Adrenal gland (tissue), 19 donors: ENCODE measurements at places on chromosomes 6 and 20.

DNA sequence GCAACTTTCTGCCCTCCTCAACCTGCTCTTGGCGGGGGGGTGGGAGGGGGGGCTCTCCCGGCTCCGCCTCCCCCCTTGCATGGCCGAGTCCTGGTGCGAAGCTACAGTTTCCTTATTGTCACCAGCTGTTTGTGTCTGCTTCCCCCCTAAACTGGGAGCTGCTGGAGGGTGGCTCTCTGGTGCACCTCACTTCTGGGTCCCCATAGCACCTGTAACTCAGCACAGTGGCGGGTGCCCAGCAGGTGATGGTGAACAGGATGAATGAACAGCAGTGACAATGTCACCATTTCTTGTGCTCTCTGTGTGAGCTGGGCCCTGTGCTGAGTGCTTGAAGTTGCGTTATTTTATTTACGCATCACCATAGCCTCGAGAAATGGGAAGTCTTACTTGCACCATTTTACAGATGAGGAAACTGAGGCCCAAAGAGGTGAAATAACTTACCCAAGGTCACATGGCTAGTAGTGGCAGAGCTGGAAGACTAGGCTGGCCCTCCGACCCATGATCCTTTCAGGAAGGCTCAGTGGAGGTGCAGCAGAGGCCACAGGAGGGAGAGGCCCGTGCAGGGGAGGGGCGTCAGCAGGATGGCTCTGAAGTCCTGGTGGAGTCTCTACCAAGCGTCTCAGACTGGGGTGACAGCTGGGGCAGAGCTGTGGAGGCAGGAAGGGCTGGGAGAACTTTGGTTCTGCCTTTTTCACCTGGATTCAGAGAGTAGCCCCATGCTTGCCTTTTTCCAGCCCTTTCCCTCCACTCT is 41.8 kb downstream of the SRC start:
- H3K4me1 ChIP-seq = peaks cover 15% of the 10 kb centered on the region
- H3K36me3 ChIP-seq = peaks cover 24% of the 10 kb centered on the region
- DNase-seq = no peak

GRCh38 chr6:108492131-108492766 is 68.5 kb upstream of the FOXO3 start:
- no peaks in the 10 kb centered on the region for H3K27me3 ChIP-seq
- no peak overlapping the region for H3K4me3 ChIP-seq
- H3K4me1 ChIP-seq = peaks cover 18% of the 10 kb centered on the region
- no peak for DNase-seq
- no peaks in the 10 kb centered on the region for H3K36me3 ChIP-seq

- H3K27ac ChIP-seq = no peak overlapping the region
- H3K27me3 ChIP-seq = no peaks in the 10 kb centered on the region
- no peaks in the 10 kb centered on the region for H3K36me3 ChIP-seq
- no peaks in the 10 kb centered on the region for H3K4me1 ChIP-seq
Measured at GRCh38 chr6:86453232-86453631, 484.1 kb upstream of the HTR1E start.

GRCh38 chr20:25281541-25281991 is 33.7 kb downstream of the PYGB start:
- no peaks in the 10 kb centered on the region for H3K27me3 ChIP-seq
- no peak overlapping the region for H3K4me3 ChIP-seq
- H3K36me3 ChIP-seq = no peaks in the 10 kb centered on the region

DNA sequence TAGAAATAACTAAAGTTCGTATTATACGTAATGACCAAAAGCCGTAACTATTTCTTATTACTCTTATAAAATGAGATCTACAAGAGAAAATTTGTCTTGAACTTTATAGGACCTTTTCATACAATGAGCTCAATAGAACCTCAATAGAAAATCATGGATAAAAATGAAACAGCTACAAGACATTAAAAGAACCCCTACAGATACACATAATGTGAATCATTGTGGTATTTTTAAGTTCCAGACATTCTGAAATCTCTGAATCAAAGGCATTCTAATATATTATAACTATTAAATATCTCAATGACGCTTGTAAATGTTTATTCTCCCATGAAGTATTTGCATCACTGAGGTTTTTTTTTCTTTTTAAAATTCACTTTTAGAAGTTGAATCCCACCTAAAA is 22.2 kb upstream of the POU3F2 start:
- no peaks in the 10 kb centered on the region for H3K27me3 ChIP-seq
- no peaks in the 10 kb centered on the region for H3K36me3 ChIP-seq
- no peak overlapping the region for H3K4me3 ChIP-seq
- DNase-seq = no peak

GRCh38 chr20:24840121-24840713 is 108.9 kb upstream of the CST7 start:
- H3K27me3 ChIP-seq = no peaks in the 10 kb centered on the region
- H3K27ac ChIP-seq = no peak overlapping the region
- H3K4me1 ChIP-seq = no peaks in the 10 kb centered on the region
- no peaks in the 10 kb centered on the region for H3K36me3 ChIP-seq
- H3K4me3 ChIP-seq = no peak overlapping the region
- no peak for DNase-seq

DNA sequence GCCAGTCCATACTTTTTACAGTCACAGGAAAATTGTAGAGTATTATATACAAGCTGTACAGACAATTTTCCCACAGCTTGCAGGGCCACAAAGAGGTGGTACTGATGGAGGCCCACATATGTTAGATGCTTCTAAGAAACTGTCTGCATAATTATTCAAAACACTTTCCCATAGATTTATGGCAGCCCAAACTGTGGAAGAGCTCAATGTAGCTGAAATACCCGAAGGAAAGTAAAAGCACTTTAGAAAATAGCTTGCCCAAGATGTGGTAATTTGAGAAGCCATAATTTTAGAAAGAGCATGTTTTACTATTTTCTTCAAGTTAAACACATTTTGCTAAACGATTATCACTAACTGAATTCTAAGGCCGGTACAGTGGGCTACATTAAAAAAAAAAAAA is 36.9 kb downstream of the GMDS start:
- no peak overlapping the region for H3K4me3 ChIP-seq
- no peaks in the 10 kb centered on the region for H3K4me1 ChIP-seq
- H3K36me3 ChIP-seq = no peaks in the 10 kb centered on the region
- no peak overlapping the region for H3K27ac ChIP-seq
- H3K27me3 ChIP-seq = no peaks in the 10 kb centered on the region

GRCh38 chr6:168130697-168131371 is 51.8 kb upstream of the FRMD1 start:
- no peaks in the 10 kb centered on the region for H3K4me1 ChIP-seq
- no peak for DNase-seq

DNA sequence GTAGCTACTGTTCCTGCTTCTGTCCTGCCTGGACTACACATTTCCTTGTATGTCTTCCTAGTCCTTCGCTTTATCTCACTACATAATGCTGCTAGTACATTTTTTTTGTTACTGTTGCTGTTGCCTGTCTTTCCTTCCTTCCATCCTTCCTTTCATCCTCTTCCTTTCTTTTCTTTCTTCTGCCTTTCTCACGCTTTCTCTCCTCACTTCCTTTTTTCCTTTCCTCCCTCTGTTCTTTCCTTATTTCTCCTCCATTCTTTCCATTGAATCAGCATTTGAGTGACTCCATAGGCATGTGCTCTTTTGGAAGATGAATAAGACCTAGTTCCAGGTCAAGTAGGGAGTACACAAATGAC is 46.3 kb downstream of the MAP3K4 start:
- H3K36me3 ChIP-seq = no peaks in the 10 kb centered on the region
- H3K4me1 ChIP-seq = peaks cover 10% of the 10 kb centered on the region
- no peak for DNase-seq
- no peak overlapping the region for H3K4me3 ChIP-seq
- H3K27me3 ChIP-seq = no peaks in the 10 kb centered on the region

GRCh38 chr6:170063431-170063830 is 227.4 kb downstream of the DLL1 start:
- H3K27me3 ChIP-seq = no peaks in the 10 kb centered on the region
- H3K4me3 ChIP-seq = no peak overlapping the region
- no peak overlapping the region for H3K27ac ChIP-seq
- H3K36me3 ChIP-seq = no peaks in the 10 kb centered on the region

DNA sequence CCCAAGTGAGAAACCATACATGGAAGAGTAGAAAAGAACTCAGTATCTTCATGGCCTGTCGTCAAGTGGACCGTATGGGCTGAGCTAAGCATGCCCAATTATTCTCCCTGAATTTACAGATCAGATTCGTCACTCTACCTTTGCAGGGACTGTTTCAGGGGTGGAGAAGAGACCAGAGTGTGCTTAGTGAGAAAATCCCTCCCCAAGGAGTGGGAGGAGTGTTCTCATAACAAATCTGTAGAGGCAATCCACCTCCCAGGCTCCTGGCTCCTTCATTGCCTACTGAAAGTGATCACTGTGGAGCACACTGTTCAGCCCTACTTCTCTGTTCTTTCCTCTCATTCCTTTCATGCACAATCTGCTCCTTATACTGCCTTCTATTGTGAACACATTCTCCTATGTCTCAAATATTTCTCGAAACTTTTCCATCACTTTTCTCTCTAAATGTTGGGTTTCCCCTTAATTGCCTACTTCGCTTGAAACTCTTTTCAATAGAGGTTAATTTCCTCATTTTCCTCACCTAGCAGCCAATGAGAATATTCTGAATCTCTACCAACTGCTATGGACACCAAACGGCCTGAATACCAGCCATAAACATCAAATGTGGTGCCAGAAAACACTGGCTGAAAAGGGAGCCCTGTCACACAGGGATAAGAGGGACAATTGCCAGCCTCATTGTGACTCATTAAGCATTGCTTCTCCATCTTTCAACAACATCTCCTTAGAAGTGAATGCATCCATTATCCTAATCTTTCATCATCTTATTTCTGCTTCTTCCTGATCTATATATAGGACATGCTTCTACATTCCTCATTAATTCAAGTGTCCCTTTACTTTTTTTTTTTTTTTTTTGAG is 398.3 kb downstream of the UTRN start:
- no peak overlapping the region for H3K4me3 ChIP-seq
- DNase-seq = no peak
- no peak overlapping the region for H3K27ac ChIP-seq
- H3K36me3 ChIP-seq = no peaks in the 10 kb centered on the region
- no peaks in the 10 kb centered on the region for H3K27me3 ChIP-seq

DNA sequence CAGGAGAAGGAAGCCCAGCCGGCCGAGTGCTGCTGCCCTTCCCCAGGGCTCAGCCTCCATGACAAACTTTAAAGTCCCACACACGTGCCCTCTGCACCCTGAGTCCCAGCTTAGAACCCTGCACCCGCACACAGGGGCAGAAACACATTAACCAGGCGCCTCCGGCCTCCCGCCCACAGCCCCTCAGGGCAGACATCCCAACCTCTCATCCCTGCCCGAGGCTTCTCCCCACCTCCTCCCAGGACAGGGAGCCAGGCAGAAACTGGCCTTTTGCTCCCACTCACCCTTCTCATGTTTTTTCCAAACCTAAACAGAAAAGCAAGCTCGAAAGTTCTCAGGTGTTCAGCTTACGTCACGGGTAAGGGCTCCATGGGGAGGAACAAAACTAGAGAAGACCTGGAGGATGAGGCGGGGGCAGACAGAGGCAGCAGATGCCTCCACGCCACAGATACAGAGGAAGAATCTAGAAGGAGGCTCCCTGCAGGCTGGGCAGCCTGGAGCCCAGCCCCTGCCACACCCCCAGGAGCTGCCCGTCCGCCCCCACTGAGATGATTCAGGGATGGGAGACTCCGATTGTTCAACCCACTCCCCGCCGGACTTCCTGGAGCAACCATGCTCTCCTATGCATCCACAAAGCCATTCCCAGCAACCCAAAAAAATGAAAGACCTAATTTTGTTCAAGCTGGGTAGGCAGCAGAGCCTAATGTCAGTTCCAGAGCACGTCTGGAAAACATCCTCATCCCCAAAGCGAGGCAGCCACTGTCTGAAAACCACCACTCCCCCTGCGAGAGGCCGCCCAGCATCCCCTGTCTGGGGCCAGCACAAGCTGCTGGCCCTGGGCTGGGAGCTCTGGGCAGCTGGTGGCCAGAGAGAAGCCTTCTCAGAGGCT is 8.8 kb downstream of the KCNQ2 start:
- peaks cover 8% of the 10 kb centered on the region for H3K27me3 ChIP-seq
- no peak for DNase-seq
- H3K4me3 ChIP-seq = no peak overlapping the region
- no peaks in the 10 kb centered on the region for H3K4me1 ChIP-seq

GRCh38 chr20:57265997-57266290 is 497 bp downstream of the BMP7 start:
- H3K27ac ChIP-seq = no peak overlapping the region
- no peaks in the 10 kb centered on the region for H3K36me3 ChIP-seq
- peaks cover 56% of the 10 kb centered on the region for H3K27me3 ChIP-seq
- no peaks in the 10 kb centered on the region for H3K4me1 ChIP-seq

GRCh38 chr6:92130944-92131343 is 1288.4 kb downstream of the EPHA7 start:
- DNase-seq = no peak
- H3K4me1 ChIP-seq = no peaks in the 10 kb centered on the region
- no peaks in the 10 kb centered on the region for H3K27me3 ChIP-seq
- no peak overlapping the region for H3K4me3 ChIP-seq
- no peak overlapping the region for H3K27ac ChIP-seq

- no peaks in the 10 kb centered on the region for H3K36me3 ChIP-seq
- DNase-seq = no peak
- H3K27ac ChIP-seq = no peak overlapping the region
- H3K4me1 ChIP-seq = no peaks in the 10 kb centered on the region
- no peak overlapping the region for H3K4me3 ChIP-seq
Measured at GRCh38 chr20:61477451-61477861, 225.4 kb downstream of the CDH4 start.

GRCh38 chr6:161639772-161640171 is 365.9 kb upstream of the AGPAT4 start:
- no peaks in the 10 kb centered on the region for H3K36me3 ChIP-seq
- no peaks in the 10 kb centered on the region for H3K4me1 ChIP-seq
- no peaks in the 10 kb centered on the region for H3K27me3 ChIP-seq
- H3K27ac ChIP-seq = no peak overlapping the region
